ENCODE measurements at places on chromosomes 5 and 9.

- no peak for DNase-seq
Observed at GRCh38 chr5:79612667-79613198, 492 bp downstream of the TENT2 start.

DNA sequence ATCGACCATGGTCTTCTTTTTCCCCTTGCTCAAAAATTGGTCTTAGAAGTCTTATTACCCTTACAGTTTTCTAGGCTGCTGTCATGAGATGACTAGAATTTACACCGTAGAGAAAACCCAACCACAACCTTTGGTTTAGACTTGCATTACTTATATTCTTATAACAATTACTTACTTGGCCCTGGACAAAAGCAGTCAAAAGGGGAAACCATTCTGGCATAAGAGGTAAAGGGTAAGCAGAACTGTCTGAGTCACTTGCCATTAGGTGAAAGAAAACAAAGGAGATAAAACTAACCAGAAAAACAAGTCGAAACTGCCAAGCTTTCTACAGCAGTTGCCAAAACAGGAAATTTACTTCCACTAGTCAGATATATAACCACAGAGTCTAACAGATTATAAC lies 17.9 kb downstream of the TMEM245 start:
- DNase-seq = no peak

GRCh38 chr9:21154018-21154608 lies 12.3 kb downstream of the IFNA21 start:
- DNase-seq = no peak

GRCh38 chr9:16197578-16198370 lies 644.9 kb downstream of the CCDC171 start:
- no peak for DNase-seq

DNA sequence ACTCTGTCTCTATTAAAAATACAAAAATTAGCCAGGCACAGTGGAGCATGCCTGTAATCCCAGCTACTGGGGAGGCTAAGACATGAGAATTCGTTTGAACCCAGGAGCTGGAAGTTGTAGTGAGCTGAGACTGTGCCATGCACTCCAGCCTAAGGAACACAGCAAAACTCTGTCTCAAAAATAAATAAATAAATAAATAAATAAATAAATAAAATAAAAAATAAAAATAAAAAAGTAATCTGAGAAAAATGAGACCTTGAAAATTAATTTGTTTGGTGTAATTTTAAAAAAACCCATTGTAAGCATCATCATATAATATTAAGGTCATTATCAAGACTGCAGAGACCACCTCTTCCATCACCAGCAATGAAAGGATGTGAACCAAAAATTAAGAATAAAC lies 997.1 kb downstream of the CDH18 start:
- no peak for DNase-seq

GRCh38 chr9:118567861-118568260 lies 801.4 kb downstream of the BRINP1 start:
- DNase-seq = no peak

DNA sequence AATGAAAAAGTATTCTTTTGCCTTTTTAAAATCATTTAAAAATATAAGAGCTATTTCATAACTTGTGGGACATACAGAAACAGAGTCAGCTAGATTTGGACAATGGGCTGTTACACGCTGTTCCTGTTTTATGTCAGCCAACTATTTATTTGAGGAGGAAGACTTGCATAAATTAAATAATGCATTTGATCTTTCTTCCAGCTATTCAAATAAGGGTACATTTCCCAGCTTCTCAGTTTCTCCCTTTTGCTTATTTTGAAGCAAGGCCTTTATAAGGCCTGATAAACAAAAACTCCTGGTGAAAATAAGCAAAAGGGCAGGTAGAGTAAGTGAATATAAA lies 6.5 kb downstream of the STOM start:
- DNase-seq = no peak

DNA sequence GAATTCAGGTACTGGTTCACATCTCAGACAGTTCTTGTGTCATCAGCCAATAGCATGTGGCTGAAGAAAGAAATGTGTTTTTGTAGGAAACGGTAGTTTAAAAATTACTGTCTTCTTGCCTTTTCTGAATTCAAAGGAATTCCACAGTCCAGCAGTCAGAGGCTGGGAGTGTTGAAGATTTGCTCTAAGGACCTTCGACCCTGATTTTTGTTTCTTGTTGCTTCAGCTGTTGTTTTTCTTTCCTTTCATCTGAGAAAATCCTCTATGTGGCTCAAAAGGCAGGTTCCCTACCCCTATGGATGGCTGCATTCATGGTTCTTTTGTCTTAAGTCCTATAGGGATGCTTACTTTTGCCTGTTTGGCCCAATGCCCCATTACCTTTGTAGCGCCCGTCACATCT lies 304.9 kb downstream of the TMEM167A start:
- DNase-seq = no peak

- DNase-seq = no peak
Observed at GRCh38 chr5:78007233-78007632, 231.1 kb upstream of the TBCA start.
